ENCODE measurements at places on chromosomes 5 and 9. TPM values are rescaled to one million over a fixed set of nuclear protein-coding genes. Genes with fewer than 3 reads are reported as not detected.

Gene ADAM19
- 2.9 TPM for total RNA-seq

Gene SAPCD2
- total RNA-seq = 8.2 TPM

Gene MLLT3
- total RNA-seq = 9.6 TPM

Gene TAF11L5
- total RNA-seq = not detected

Gene PPP3R2
- not detected for total RNA-seq

Gene NR3C1
- total RNA-seq = 35.3 TPM

Gene SPEF2
- 3.3 TPM for total RNA-seq

Gene LCP2
- total RNA-seq = not detected

Gene RAD50
- 30.5 TPM for total RNA-seq

Gene TMOD1
- under 0.01 TPM for total RNA-seq

Gene PDZD2
- total RNA-seq = 0.73 TPM

Gene BRIX1
- 40.5 TPM for total RNA-seq

Gene SURF6
- total RNA-seq = 8.8 TPM

Gene HAUS6
- total RNA-seq = 18.0 TPM

Gene ZDHHC11
- 2.0 TPM for total RNA-seq

Gene DDX4
- total RNA-seq = not detected

Gene PITX1
- 1.8 TPM for total RNA-seq

Gene ZNF484
- 9.4 TPM for total RNA-seq

Gene IL5
- total RNA-seq = not detected

Gene RNF20
- 17.3 TPM for total RNA-seq

Gene MEGF10
- 0.39 TPM for total RNA-seq

Gene PRR16
- 21.3 TPM for total RNA-seq

Gene MARCOL
- total RNA-seq = not detected

Gene OR1B1
- not detected for total RNA-seq

Gene DRD1
- total RNA-seq = not detected
